Upper lobe of left lung (tissue), 6 donors: ENCODE measurements at places on chromosomes 3 and 15. TPM values are rescaled to one million over a fixed set of nuclear protein-coding genes. Genes with fewer than 3 reads are reported as not detected.

- DNase-seq, result no peak
These were observed 64.5 kb downstream of the FLNB start for GRCh38 chr3:58072763-58073130.

- no peak for DNase-seq
These were observed 143.3 kb downstream of the EPHA3 start for GRCh38 chr3:89250742-89251141.

GRCh38 chr15:93252780-93253179 lies 163.8 kb upstream of the RGMA start:
- no peak for DNase-seq

DNA sequence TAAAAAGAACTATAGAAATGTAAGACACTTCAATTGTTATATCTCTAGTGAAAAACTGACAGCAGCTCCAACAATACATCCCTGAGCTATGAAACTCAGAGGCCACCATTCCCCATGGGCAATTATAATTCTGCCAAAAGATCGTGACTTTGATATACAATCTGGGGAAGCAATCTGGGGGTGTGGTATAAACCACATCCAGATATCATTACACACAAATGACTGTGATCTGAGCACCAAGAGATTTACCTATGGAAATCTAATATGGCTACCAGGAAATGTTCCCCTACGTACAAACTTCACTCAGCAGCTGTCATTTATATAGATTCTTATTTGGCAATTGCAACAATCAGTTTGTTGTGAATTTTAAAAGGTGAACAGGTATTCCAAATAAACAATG lies 110.3 kb downstream of the FRMD5 start:
- DNase-seq, result no peak

- DNase-seq, result no peak
These were observed 245.4 kb downstream of the ULK4 start for GRCh38 chr3:41716471-41716870.

Gene CCDC51
- total RNA-seq, result 13.5 TPM

Gene SLTM
- total RNA-seq, result 99.4 TPM

Gene TMEM212
- total RNA-seq, result 3.1 TPM

Gene ARL14
- total RNA-seq, result not detected
